Naive thymus-derived CD4-positive, alpha-beta T cell (primary cell): ENCODE measurements at places on chromosomes 13 and 19. TPM values are rescaled to one million over a fixed set of nuclear protein-coding genes. Genes with fewer than 3 reads are reported as not detected.

COL4A1 gene
- not detected in 2 replicates for total RNA-seq

LRRC63 gene
- 0.43 TPM for total RNA-seq

RNF17 gene
- not detected in 2 replicates for total RNA-seq

HIPK4 gene
- 0.12 TPM in 1 of 2 replicates, not detected in the other for total RNA-seq

ZNF724 gene
- 4.6 TPM for total RNA-seq

ZNF880 gene
- total RNA-seq: 25.4 TPM

ATCAY gene
- total RNA-seq: not detected

GRCh38 chr13:41610404-41610803 lies 153.1 kb downstream of the RGCC start:
- no peak for DNase-seq
- no peaks in the 10 kb centered on the region for H3K27me3 ChIP-seq
- no peak overlapping the region for H3K4me3 ChIP-seq
- H3K36me3 ChIP-seq: peaks cover 55% of the 10 kb centered on the region

GRCh38 chr13:61900033-61900432 lies 484.4 kb upstream of the PCDH20 start:
- DNase-seq: no peak
- no peak overlapping the region for H3K27ac ChIP-seq
- H3K27me3 ChIP-seq: no peaks in the 10 kb centered on the region
- no peak overlapping the region for H3K4me3 ChIP-seq
- no peaks in the 10 kb centered on the region for H3K36me3 ChIP-seq
- no peaks in the 10 kb centered on the region for H3K4me1 ChIP-seq

- H3K36me3 ChIP-seq: no peaks in the 10 kb centered on the region
- H3K27me3 ChIP-seq: no peaks in the 10 kb centered on the region
- no peak overlapping the region for H3K4me3 ChIP-seq
- no peaks in the 10 kb centered on the region for H3K4me1 ChIP-seq
These were observed 9.4 kb downstream of the NLRP7 start for GRCh38 chr19:54937926-54938325.

GRCh38 chr19:1047696-1048147 lies 7.8 kb downstream of the ABCA7 start:
- H3K27ac ChIP-seq: no peak overlapping the region
- DNase-seq: no peak
- H3K27me3 ChIP-seq: no peaks in the 10 kb centered on the region
- no peak overlapping the region for H3K4me3 ChIP-seq
- H3K4me1 ChIP-seq: no peaks in the 10 kb centered on the region

GRCh38 chr19:44777715-44778347 lies at the start of gene CBLC:
Gene CBLC (plus strand): TSS chr19:44777890. CDS start chr19:44777932, 42 bp downstream.
- H3K36me3 ChIP-seq: no peaks in the 10 kb centered on the region
- H3K4me3 ChIP-seq: no peak within 1 kb of the TSS
- no peak for DNase-seq
- no peak within 1 kb of the TSS for H3K27ac ChIP-seq
- H3K27me3 ChIP-seq: no peaks in the 10 kb centered on the region

GRCh38 chr19:19113040-19113626 lies 25.1 kb downstream of the TMEM161A start:
- H3K36me3 ChIP-seq: no peaks in the 10 kb centered on the region
- no peak overlapping the region for H3K27ac ChIP-seq
- no peak overlapping the region for H3K4me3 ChIP-seq
- DNase-seq: no peak
- H3K27me3 ChIP-seq: no peaks in the 10 kb centered on the region
- H3K4me1 ChIP-seq: no peaks in the 10 kb centered on the region

- no peak for DNase-seq
- H3K27me3 ChIP-seq: no peaks in the 10 kb centered on the region
- no peaks in the 10 kb centered on the region for H3K36me3 ChIP-seq
- no peak overlapping the region for H3K27ac ChIP-seq
These were observed 968.8 kb downstream of the TUBA3C start for GRCh38 chr13:18212873-18213272.

DNA sequence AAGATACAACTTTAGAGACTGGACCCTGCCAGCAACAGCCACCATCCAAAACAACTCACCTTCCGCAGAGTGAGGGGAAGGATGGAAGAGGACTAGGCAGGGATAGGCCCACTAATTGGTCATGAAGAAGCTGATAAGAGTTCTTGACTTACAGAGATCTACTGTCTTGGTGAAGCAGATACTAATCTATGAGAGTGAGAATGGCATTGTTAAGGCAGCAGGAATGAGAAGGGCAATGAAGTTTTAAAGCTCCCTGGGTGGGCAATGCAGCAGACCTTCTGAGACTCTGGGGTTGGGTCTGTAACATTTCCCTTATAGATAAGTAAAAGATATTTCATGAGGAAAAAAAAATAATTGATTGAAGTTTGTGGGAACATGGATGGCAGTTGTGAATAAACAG lies 63.7 kb downstream of the KLF12 start:
- DNase-seq: no peak
- no peaks in the 10 kb centered on the region for H3K36me3 ChIP-seq
- no peak overlapping the region for H3K27ac ChIP-seq
- H3K4me1 ChIP-seq: peaks cover 53% of the 10 kb centered on the region
- H3K4me3 ChIP-seq: peak overlapping the region; percentile 32

DNA sequence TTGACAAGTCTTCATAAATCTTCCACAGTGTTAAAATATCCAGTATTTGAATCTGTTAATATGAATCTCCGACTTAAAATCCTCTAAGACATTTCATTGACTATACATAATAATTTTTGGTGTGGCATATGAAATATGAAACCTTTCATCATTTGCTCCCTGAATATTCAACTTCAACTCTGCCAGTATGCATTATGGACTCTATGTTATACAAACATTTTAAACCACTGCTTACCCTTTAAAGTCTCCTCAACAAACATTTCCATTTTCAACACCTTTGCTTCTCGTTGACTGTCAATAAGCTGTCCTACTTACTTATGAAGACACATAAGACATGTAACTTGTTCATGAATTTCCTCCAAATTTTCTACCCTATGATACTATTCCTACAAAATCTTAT lies 579.4 kb upstream of the SLITRK6 start:
- no peak overlapping the region for H3K4me3 ChIP-seq
- H3K27me3 ChIP-seq: no peaks in the 10 kb centered on the region
- DNase-seq: no peak
- no peaks in the 10 kb centered on the region for H3K36me3 ChIP-seq

DNA sequence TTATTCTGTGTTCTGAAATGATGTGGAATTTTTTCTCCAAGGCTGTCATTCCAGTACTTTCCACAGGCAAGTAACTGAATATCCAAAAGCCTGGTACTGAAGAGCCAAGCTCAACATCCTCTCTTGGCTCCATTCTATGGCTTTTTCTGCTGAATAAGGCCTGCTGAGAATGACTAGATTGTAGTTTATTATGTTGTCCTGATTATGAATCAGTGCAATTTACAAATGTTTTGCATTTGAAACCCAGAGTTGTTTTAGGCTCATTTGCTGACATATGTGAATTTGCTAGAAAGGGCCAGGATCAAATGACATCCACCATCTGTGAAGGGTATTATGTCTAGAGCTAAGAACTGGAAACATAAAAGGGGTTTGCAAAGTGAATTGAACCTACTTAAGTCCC lies 596.6 kb downstream of the KCTD12 start:
- H3K36me3 ChIP-seq: no peaks in the 10 kb centered on the region
- no peaks in the 10 kb centered on the region for H3K27me3 ChIP-seq
- H3K27ac ChIP-seq: no peak overlapping the region
- H3K4me1 ChIP-seq: no peaks in the 10 kb centered on the region
- no peak for DNase-seq
- no peak overlapping the region for H3K4me3 ChIP-seq

GRCh38 chr19:33306191-33306590 lies 3.9 kb upstream of the CEBPA start:
- no peaks in the 10 kb centered on the region for H3K4me1 ChIP-seq
- H3K36me3 ChIP-seq: no peaks in the 10 kb centered on the region
- H3K27me3 ChIP-seq: no peaks in the 10 kb centered on the region
- H3K4me3 ChIP-seq: no peak overlapping the region
- H3K27ac ChIP-seq: no peak overlapping the region

- H3K36me3 ChIP-seq: no peaks in the 10 kb centered on the region
- no peak overlapping the region for H3K27ac ChIP-seq
- no peak overlapping the region for H3K4me3 ChIP-seq
- no peak for DNase-seq
These were observed 72.4 kb upstream of the CLDN10 start for GRCh38 chr13:95480131-95480545.

DNA sequence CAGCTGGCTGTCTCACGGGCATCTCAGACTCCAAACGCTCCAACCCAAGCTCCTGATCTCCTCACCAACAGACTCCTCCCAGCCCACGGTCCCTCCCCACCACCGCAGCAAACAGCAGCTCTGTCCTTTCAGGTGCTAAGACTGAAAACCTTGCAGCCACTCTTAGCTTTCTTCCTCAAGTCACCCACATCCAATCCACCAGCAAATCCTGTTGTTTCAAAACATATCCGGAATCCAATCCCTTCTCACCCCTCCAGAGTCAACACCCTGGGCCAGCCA lies 20.8 kb downstream of the C19orf81 start:
- no peak overlapping the region for H3K4me3 ChIP-seq
- no peaks in the 10 kb centered on the region for H3K36me3 ChIP-seq
- no peak overlapping the region for H3K27ac ChIP-seq
- no peaks in the 10 kb centered on the region for H3K4me1 ChIP-seq
- no peaks in the 10 kb centered on the region for H3K27me3 ChIP-seq
- no peak for DNase-seq

- H3K27me3 ChIP-seq: no peaks in the 10 kb centered on the region
- DNase-seq: no peak
- H3K4me3 ChIP-seq: no peak overlapping the region
- H3K36me3 ChIP-seq: no peaks in the 10 kb centered on the region
These were observed 2.8 kb upstream of the NLRP12 start for GRCh38 chr19:53826876-53827275.

DNA sequence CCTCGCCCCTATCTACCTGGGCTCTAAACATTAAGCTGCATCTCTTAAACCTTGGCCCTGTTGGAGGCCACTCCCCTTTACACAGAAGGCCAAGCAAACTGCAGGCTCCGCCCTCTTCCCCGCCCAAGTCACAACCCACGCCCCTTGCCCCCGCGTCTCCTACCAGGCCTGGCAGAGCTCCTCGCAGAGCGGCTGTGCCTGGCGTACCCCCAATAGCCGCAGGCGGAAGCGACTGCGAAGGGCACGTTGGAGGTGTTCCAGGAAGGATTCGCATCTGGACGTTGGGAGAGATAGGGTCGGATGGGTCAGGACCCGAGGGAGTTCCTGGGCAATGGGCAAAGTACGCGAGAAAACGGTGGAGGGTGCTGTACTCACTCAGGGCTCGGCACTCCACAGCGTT lies 5.9 kb downstream of the RTBDN start:
- no peak overlapping the region for H3K4me3 ChIP-seq
- no peak for DNase-seq
- H3K36me3 ChIP-seq: no peaks in the 10 kb centered on the region
- peaks cover 8% of the 10 kb centered on the region for H3K4me1 ChIP-seq

- no peak overlapping the region for H3K27ac ChIP-seq
- H3K4me3 ChIP-seq: no peak overlapping the region
- DNase-seq: no peak
- H3K27me3 ChIP-seq: no peaks in the 10 kb centered on the region
- no peaks in the 10 kb centered on the region for H3K4me1 ChIP-seq
These were observed 3.6 kb downstream of the SEMA6B start for GRCh38 chr19:4555657-4556561.

GRCh38 chr19:46745521-46746280 lies at the start of gene FKRP:
Gene FKRP (plus strand): TSS chr19:46746057. CDS start chr19:46755451, 9,394 bp downstream.
- peaks cover 23% of the 10 kb centered on the region for H3K36me3 ChIP-seq
- peak within 1 kb of the TSS; percentile 73 for H3K4me3 ChIP-seq
- peak; percentile 52 for DNase-seq
- H3K4me1 ChIP-seq: peaks cover 26% of the 10 kb centered on the region

DNA sequence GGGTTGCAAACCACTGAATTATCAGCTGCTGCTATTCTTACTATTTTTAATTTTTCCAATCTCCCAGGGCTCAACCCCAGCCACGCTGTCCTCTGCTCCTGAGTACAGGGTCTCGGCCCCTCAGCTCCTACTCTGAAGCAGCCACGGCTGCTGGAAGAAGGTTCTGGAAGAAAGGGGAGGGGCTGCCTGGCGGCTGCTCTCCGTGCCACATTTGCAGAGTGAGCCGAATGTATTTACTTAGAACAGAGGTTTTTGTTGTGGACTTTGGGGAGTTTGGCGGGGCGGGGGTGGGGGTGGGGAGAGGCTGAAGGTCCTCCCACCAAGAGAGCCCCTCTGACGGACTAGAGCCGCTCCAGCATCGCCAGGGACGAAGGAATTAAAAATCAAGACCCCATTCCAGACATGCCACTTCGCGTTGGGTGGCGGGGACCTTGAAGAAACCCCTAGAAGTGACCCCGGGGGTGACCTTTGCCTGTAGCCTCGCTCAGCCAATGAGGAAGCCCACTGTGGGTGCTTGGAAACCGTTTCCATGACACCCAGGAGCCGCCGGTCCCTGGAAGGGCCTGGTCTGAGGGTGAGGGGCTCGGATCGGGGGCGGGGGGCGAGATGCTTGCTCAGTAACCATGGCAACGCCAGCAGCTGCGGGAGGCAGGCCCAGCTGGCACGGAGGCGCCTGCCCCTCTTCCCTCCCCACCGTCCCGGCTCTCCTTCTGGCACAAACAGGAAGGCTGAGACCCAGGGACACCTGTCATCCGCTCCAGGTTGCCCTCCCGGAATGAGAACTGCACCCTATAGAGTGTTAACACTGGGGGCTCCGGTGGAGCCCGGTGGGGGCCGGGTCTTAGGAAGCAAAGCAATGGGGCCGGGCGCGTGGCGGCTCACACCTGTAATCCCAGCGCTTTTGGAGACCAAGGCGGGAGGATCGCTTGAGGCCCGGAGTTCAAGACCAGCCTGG lies 54.2 kb upstream of the PTPRS start:
- no peaks in the 10 kb centered on the region for H3K4me1 ChIP-seq
- no peak overlapping the region for H3K27ac ChIP-seq
- H3K36me3 ChIP-seq: no peaks in the 10 kb centered on the region
- no peak for DNase-seq

GRCh38 chr13:99327761-99328160 lies 20.6 kb upstream of the GPR183 start:
- no peaks in the 10 kb centered on the region for H3K27me3 ChIP-seq
- H3K36me3 ChIP-seq: no peaks in the 10 kb centered on the region
- peaks cover 31% of the 10 kb centered on the region for H3K4me1 ChIP-seq

DNA sequence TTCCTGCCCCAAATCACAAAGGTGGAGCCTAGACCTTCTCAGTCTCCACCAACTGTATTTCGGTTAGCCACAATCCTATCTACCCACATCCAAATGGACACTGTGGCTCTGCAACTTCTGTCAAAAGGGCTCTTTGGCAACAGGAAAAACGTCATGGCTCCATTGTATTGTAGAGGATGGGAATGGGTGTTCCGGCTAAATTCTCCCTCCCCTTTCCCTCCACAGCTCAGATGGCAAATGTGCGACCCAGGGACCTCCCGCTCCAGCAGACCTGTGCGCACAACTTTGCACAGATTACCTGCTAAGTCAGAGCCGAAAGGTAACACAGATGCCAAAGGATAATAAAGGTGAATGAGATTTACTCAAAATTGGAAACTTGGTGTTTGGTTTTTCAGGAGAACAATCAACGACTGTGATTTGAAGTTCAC lies 968 bp upstream of the KL start:
- no peak overlapping the region for H3K27ac ChIP-seq
- H3K4me1 ChIP-seq: peaks cover 3% of the 10 kb centered on the region
- H3K4me3 ChIP-seq: no peak overlapping the region
- DNase-seq: no peak
